ENCODE measurements at places on chromosomes 11 and 22.
A peak's percentile ranks its signal among the peaks of the same experiment; 100 is the strongest.

DNA sequence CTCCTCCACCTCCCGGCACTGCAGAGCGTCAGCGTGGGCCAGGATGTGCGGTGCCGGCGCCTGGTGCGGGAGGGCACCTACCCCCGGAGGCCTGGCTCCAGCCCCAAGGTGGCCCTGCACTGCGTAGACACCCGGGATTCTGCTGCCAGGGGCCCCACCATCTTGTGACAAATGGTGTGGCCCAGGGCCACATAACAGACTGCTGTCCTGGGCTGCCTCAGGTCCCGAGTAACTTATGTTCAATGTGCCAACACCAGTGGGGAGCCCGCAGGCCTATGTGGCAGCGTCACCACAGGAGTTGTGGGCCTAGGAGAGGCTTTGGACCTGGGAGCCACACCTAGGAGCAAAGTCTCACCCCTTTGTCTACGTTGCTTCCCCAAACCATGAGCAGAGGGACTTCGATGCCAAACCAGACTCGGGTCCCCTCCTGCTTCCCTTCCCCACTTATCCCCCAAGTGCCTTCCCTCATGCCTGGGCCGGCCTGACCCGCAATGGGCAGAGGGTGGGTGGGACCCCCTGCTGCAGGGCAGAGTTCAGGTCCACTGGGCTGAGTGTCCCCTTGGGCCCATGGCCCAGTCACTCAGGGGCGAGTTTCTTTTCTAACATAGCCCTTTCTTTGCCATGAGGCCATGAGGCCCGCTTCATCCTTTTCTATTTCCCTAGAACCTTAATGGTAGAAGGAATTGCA lies 13.5 kb downstream of the TSKU start:
- no peak for DNase-seq

GRCh38 chr22:17871726-17872458 lies 97.6 kb upstream of the BID start:
- DNase-seq = no peak

- DNase-seq = no peak
Measured at GRCh38 chr11:108206171-108206570, 16.3 kb downstream of the NPAT start.

GRCh38 chr22:17754233-17754925 lies 19.9 kb downstream of the BID start:
- peak; percentile 36 for DNase-seq

Measured in erythroblast (primary cell).